ENCODE measurements at places on chromosomes 1 and 21.

GRCh38 chr1:48687282-48688045 is 89.2 kb downstream of the BEND5 start:
- no peak for DNase-seq

DNA sequence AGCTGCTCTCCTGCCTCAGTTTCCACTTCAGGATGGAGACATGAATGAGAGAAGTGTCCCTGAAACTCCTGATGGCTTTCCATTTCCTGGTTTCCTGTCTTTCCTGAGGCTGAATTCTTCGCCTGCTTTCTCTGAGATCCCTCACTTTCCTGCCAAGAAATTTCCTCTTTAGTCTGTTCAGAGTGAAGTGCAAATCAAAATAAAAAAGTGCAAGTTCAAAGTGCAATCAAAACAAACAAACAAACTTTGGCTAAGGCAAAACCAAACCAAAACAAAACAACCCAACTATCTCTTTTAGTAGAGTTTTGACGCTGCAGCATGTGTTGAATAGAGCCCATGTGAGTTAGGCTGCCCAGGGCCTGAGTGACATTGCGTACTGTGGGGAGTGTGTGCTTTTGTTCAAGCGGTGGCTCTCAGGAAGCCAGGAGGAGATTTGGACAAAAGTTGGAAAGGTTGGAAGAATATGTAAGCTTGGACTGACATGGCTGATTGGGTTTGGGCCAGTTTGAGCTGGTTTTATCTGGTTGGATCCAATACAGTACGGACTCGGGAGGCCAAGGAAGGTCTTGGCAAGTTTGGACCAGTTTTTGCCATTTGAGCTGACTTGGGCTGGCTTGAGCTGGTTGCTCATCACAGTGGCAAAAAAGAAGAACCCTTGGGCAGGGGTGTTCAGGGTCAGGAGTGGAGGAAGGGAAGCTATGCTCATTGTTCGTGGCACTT is 61.1 kb upstream of the TINAGL1 start:
- no peak for DNase-seq

DNA sequence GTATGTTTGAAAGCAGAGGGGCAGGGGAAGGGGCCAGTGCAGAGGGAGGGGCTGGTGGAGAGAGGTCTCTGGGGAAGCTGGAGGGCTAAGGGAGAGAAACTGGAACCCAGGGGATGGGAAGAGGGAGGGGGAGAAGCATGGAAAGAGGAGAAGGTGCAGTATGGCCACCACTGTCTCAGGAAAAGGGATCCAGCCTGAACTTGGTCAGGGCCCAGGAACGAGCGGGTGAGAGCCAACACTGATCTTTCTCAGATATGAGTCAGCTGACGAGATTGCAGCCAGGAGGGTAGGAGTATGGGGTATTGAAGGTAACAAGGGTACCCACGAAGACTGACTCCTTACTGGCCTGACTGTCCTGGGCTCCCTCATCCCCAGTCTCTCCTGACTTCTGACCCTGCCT is 18.0 kb downstream of the TIE1 start:
- no peak for DNase-seq

- DNase-seq = no peak
Measured at GRCh38 chr1:86776108-86776507, 71.7 kb downstream of the SH3GLB1 start.

DNA sequence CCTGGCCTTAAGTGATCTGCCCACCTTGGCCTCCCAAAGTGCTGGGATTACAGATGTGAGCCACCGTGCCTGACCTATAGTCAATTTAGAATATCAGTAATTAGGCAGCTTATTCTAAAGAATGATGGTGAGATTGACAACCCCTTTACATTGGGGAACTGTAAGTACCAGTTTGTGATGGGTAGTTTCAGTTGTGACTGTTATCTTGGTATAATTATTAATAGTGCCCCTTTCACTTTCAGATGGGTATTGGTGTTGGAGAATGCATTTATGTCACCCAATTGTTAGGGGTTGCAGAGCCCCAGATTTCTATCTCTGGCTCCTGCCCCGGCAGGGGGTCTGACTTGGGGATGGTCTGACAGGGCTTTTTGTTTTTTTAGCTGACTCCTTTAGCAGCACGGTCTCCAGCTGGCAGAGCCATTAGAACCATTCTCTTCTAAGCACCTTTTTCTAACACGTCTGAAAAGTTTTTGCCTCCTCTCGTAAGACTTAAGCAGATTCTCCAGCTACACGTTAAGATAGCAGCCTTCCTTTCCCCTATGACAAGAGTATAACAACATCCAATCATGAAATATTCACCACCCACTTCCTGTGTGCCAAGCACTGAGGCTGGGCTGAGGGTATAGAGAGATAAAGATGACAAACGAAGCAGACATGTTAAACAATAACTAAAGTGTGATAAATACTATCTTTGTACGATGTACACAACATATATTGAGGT is 157.8 kb downstream of the SDCCAG8 start:
- DNase-seq = no peak

DNA sequence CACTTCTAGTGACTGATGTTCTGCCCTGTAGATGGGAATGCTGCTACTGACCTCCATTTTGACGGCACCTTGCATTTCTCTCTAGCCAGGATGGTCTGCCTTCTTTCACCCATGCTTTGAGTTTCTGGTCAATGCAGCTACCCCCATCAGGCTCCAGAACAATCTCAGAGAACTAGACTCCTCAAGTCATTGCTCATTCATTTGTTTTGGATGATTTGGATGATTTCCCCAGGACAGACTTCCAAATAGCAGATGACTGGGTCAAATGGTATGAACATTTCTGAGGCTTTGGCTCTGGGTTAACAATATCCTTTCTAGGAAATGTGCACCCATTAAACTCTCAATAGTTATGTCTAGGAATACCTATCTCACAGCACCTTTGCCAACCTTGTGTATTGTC is 63.9 kb downstream of the CSMD2 start:
- no peak for DNase-seq

- no peak for DNase-seq
Measured at GRCh38 chr1:105467549-105467948, 1588.9 kb upstream of the PRMT6 start.

- no peak for DNase-seq
Measured at GRCh38 chr1:3338725-3339070, 115.8 kb upstream of the ARHGEF16 start.

GRCh38 chr1:243474136-243474881 is 218.5 kb downstream of the SDCCAG8 start:
- no peak for DNase-seq

GRCh38 chr1:17181781-17182464 is 23.0 kb upstream of the PADI1 start:
- DNase-seq = no peak

- no peak for DNase-seq
Measured at GRCh38 chr1:242784084-242784483, 259.6 kb upstream of the PLD5 start.

DNA sequence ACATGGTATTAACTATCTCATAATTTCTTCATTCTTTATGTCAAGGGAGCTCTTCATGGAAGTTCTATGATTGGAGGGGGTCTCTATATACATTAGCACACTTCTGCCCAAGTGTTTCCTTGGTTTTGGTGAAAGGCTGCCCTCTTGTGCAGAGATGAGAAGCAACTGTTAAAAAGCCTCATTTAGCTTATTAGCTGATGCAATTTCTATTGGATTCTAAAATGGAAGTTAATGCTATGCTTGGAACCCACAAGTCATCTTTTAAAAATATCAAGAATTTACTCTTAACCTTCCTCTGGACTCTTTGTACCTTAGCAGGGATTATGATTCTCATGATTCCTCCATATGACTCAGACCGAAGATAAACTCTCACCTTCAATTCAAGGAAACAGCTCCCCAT is 328.9 kb downstream of the PTBP2 start:
- DNase-seq = no peak

DNA sequence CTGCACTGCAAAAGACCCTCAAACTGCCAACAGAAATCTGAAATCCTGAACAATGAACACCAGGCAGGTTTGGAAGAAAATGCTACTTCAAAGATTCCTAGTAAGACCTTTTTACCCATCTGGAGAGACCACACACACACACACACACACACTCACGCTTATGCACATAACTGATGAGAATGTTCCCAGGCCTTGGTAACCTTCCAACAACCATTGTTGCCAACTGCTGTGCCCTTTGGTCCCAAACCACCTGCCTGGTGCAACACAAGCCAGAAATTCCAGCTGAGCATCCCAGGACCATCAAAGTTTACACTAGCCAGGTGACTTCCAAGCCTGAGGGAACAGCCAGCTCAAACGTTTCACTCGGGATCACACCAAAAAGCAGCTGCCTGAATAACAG is 56.9 kb downstream of the SEC16B start:
- DNase-seq = no peak

GRCh38 chr1:214634267-214634666 is 31.3 kb downstream of the CENPF start:
- DNase-seq = no peak

GRCh38 chr1:118877668-118878396 is 110.3 kb downstream of the TBX15 start:
- no peak for DNase-seq

DNA sequence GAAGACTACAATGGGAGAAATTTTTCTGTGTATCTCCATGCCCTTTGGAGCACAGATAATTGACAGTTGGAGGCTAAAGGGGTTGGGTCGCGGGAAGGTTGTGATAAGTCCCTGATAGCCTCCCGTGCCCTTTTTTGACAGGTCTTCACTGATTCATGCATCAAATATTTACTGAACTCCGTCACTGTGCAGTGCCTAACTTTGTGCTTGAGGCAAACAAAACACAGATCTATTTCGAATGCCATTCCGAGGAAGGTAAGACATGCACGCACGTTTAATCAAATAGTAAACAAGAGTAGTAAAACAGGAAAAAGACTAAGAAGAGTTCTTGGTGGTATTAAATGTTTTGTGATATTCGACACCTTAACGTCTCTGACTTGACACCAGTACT is 494 bp upstream of the PIP5K1A start:
- DNase-seq = no peak

DNA sequence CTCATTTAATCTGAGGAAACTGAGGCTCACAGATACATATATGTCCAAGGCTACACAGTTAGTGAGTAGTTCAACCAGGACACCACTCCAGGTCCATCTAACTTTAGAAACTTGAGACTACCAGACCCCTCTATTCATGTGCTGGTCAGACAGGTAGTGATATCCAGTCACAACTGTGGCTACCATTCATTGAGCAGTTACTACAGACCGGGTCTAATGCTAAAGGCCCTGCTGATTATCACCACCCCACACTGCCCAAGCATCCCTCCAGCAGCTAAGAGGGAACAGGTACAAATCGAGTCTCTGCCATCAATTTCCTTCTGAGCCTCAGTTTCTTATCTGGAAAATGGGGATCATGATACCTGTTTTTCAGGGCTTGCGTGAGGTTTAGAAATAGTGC is 5.3 kb downstream of the HPCA start:
- no peak for DNase-seq

GRCh38 chr1:221101807-221102605 is 222.8 kb downstream of the HLX start:
- DNase-seq = no peak

DNA sequence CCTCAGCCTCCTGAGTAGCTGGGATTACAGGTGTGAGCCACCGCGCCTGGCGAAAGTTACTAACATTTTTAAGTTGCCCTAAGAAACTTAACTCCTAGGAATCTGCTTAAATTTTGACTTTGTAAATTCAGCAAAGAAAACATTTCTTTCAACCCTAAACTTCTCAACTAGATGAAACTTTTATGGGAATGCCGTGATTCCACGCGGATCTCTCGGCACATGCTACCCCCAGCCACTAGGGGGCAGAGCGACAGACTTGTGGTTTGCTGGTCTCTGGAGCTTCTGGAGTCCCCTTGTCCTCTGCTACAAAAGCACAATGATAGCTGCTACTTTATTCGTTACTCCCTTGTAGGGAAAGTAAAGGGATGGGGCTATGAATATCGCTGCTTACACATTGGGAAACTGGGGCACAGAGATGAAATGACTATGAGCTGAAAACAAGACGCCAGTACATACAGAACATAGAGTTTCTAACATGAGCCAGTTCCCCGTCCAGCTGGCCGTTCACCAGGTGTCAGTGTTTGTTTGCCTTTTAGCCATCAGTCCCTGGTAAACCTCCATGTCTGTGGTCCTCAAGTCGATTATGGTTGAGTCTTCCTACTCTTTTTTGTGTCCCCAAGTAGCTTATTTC is 114.7 kb downstream of the PBX1 start:
- no peak for DNase-seq

DNA sequence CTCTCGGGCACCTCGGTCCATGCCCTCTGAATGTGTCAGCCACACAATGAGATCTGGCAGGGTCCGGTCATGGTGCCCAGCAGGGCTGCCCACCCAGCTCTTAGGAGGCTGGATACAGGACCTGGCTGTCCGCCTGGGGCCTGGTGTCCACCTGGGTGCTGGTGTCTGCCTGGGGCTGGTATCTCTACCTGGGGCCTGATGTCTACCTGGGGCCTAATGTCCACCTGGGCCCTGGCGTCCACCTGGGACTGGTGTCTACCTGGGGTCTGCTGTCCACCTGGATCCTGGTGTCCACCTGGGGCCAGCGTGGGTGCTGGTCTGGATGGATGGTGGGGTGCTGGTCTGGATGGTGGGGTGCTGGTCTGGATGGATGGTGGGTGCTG is 45.1 kb upstream of the ACTRT2 start:
- DNase-seq = no peak

GRCh38 chr1:38249001-38249400 is 202.4 kb upstream of the POU3F1 start:
- DNase-seq = no peak

Measured in activated T-cell treated with anti-CD3 and anti-CD28 coated beads for 1 hour (primary cell).